Fibroblast of pulmonary artery (primary cell): ENCODE measurements at places on chromosomes 2 and 18.
A peak's percentile ranks its signal among the peaks of the same experiment; 100 is the strongest.

GRCh38 chr18:24514439-24514838, 54.0 kb downstream of the HRH4 start:
- DNase-seq, result peak; percentile 57

- DNase-seq, result peak; percentile 81
These were observed 37.4 kb downstream of the VAPA start for GRCh38 chr18:9951022-9951859.

DNA sequence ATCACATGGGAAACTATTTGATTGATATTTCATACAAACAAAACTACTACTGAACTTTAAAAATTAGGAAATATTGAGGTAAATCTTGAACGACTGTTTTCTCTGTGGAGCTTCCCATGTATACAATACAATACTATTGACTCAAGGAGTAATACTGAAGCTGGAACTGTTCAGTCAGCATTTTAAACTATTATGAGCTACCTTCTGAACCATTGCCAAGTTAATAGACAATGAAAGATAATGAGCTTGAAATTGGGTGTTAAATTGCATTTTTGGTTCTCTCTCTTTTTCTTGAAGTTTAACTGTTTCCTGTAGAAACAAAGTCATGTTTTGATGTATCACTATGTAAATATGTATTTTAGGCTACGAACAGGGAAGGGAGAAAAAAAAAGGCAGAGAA, 569.2 kb downstream of the ZEB2 start:
- no peak for DNase-seq

- peak; percentile 57 for DNase-seq
These were observed 55.2 kb downstream of the STK39 start for GRCh38 chr2:168191955-168192785.

DNA sequence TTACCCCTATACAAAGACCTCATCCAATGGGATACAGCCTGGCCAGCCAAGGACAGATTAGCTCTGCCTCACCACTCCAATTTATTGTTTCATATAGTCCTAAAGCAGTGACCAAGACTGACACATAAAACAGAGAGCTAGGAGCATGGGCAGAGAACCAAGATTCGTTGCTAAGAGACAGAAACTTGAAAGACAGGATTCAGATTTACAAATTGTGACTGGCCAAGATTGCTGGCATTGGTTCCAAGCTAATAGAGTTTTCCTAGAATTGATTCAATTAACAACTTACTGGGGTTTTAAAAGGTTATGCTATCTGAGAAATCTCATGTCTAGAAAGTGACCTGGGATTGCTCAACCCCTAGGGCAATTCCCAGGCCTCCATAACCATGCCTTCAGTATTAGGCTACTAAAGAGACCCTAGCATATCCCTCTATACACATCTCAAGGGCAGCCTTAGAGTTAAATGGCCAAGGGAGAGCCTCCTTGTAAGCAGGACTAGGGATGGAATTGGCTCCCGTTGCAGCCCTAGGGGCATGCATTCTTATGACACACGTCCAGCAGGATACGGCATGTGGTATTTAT, 75.6 kb downstream of the ICOS start:
- no peak for DNase-seq

DNA sequence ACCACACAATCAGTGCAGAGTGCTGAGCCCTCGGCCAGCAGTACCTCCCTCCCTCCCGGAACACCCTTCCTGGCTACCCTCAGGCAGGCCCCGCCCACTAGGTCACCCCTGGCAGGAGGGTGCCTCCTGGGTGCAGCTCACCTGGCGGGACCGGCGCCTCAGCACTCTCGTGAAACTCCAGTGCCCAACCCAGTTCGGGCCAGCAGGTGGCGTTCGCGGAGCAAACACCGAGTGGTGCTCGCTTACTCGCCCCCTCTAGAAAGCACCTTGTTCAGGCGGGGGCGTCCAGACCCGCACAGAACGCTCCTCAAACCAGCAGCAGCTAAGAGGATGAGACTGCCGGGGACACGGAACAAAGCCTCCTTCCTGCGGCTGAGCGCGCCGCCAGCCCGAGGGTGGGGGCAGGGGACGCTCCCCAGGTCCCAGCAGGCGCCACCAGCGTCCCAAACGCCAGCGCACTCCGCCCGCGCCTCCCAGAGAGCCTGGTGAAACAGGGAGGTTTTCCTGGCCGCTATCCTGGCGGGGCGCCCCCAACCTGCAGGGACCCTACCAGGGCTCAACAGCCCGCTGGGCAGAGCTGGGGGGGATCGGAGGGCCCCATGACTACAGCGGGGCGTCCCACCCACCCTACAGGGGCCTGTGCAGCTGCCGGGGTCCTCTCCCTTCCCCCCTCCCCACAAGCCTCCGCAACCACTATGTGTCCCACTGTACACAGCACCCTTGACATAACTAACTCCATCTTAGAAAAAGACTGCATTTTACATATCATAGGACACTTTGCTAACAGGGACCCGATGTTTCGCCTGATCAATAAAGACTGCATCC, 44.7 kb downstream of the MRPS5 start:
- peak; percentile 50 for DNase-seq

GRCh38 chr2:154696810-154697417, 1.6 kb upstream of the KCNJ3 start:
- no peak for DNase-seq
